ENCODE measurements at places on chromosomes 4 and X.

GRCh38 chrX:121876305-121876704 lies 828.9 kb downstream of the GLUD2 start:
- DNase-seq = peak; percentile 78

- DNase-seq = no peak
Observed at GRCh38 chrX:133402830-133403625, 12.3 kb downstream of the GPC4 start.

DNA sequence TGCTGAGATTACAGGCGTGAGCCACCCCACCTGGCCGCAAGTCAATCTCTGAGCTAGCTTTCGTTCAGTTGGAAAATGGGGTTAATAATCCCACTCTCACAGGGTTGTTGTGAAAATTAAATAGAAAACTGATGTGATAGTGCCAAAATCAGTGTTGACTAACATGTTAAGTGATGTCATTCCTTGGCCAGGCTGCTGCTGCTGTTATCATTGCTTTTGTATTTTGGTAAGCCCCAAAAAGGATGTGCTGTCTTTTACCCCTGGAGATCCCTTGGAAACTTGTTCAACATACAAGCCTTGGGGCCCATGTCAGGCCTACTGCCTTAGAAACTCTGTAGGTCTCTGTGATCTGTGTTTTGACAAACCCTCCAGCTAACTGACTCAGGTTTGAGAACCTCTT lies 106.3 kb downstream of the AFF1 start:
- DNase-seq = no peak

DNA sequence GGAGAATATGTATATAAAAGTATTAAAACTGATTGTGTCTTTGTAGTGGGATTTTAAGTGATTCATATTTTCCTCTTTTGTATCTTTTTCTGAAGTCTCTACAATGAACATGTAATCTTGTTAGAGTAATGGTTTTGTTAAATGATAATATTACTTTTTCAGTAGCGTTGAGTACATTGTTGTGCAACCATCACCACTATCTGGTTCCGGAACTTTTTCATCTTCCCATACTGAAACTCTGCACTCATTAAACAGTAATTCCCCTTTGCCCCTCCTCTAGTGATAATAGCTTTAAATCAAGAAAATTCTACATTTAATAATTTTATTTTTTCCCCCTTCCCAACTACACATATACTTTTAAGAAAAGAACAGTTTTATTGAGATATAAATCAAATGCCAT lies 23.3 kb downstream of the SHROOM3 start:
- DNase-seq = no peak

DNA sequence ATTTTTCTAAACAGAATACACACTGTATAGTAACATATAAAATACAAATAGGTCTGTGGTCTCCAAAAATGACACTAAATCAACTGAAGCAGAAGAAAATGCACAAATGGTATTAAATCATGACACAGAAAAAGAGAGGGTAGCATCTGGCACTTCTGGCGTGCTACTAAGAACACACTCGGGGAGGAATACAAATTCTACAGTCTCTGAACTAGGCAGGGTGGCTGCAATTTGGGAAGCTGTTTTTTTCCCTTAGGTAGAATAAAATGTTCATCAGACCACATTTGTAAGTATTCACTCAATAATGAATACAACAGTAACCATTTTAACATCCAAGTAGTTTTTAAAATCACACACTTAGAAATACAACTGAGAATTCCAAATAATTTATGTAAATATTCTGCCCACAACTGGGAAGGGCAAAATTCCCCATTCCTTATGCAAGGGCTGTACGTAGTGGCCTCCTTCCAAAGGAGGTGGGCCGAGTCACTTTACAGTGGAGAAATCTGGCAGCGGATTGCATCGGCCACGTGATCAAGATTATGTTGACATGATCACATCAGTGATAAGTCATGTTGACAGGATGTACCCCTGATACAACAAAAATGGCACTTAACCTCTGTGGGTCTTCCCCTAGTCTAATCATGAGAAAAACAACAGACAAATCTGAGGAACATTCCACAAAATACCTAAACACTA lies 101.1 kb downstream of the TSPAN5 start:
- DNase-seq = peak; percentile 76

GRCh38 chrX:129452523-129452922 lies 70.8 kb downstream of the SMARCA1 start:
- no peak for DNase-seq

DNA sequence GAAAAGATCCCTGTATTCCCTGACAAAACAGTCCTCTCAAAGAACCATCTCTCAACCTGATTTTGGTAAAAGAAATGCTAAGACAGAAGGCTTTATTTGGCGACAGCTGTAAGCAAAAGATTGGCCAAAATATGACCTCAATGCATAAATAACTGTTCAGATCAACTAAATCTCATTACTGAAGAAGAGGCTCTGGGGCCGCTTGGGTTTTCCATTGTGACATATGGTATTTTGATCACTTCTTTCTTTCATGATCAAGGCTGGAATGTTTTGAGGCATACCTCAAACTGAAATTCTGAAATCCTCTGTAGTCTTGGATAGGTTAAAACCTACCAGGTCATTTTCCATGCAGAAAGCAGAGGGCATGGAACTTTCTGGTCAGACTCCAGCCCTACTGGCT lies 106.3 kb downstream of the C4orf51 start:
- no peak for DNase-seq

DNA sequence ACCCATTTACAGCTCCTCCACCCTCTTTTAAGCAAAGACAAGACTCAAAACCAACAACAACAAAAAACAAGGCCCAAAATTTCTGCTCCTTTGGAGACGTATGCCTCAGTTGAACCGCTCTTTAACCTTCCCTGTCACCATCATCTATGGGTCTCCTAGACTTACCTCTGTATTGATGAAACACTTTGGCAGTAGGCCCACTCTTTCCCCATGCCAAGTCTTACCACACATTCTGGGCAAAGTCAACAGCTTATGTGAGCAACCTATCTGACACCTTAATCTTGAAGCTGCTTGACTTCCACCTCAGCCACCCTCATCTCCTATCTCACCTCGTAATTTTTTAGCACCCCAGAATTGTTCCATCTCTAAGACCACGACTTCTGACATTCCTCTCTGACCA lies 99.7 kb upstream of the CXorf66 start:
- no peak for DNase-seq

DNA sequence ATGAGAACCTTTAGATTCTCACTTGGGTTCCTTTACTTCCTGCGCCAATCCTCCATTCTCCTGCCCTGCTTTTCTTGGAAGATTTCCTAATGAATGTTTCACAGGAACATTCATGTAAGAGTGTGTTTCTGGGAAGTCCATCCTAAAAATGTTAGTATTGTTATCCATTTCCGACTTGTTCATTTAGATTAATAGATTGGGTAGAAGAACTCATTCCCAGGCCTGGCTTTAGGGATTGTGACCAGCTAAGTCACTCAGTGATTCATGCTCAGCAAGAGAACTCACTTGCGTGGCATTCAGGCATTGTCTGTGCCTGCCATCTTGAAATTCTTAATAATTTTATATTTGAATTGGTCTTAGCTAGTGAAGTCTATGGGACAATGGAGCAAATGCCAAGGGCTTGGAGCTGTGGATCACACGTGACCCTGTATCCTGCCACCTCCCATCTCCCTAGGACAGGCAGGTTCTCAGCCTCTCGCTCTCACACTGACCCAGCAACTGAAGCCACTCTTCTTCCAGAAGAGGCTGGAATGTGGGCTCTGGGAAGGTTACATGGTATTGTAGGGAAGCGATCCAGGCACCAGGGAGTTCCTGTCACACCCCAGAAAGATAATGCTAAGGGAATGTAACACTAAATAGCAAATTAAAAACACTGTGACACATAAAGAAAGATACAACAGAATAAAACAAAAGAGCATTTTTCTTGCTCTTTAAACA lies 562.1 kb downstream of the TMA16 start:
- no peak for DNase-seq

DNA sequence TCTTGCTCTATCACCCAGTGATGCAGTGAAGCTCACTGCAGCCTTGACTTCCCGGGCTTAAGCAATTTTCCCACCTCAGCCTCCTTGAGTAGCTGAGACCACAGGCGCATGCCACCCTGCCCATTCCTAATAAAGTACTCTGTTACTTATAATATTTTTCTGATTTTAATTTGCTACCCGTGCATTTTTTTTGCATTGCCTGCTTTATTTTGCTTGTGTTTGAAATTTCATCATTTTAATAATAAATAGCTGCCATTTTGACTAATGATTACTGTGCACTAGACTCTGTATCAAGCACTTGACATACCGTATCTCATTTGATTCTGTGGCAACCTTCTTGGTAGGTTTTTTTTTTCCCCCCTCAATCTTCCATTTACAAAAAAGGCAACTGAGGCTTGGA lies 41.7 kb downstream of the FAM193A start:
- DNase-seq = no peak

GRCh38 chr4:139884438-139884837 lies 218.8 kb downstream of the MGST2 start:
- DNase-seq = no peak

DNA sequence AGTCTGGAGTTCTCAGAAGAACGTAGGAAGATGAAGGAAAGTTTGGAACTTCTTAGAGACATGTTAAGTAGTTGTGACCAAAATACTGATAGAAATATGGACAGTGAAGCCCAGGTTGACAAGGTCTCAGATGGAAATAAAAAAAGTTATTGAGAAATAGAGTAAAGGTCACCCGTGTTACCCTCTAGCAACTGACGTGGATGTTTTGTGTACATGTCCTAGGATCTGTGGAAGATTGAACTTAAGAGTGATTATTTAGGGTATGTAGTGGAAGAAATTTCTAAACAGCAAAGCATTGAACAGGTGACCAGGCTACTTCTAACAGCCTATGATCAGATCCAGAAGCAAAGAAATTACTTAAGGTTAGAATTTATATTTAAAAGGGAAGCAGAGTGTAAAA lies 1020.4 kb downstream of the FSTL5 start:
- DNase-seq = no peak

- peak; percentile 77 for DNase-seq
Observed at GRCh38 chr4:140151699-140152012, 2.3 kb downstream of the MAML3 start.

- peak; percentile 39 for DNase-seq
Observed at GRCh38 chr4:5460106-5460801, 248.1 kb downstream of the EVC2 start.

DNA sequence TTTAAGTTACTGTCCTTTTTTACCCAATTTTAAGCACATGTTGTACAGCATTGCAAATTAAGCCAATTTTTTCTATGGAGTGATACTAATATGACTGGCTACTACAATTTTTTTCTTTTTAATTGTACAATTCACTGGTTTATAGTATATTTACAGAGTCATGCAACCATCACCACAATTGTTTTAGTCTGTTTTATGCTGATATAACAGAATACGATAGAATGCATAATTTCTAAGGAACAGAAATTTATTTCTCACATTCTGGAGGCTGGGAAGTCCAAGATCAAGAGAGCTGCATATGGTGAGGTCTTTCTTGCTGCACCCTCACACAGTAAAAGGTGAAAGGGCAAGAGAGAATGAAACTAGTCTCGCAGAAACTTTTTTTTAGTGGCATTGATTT lies 125.3 kb downstream of the GLUD2 start:
- DNase-seq = no peak

GRCh38 chrX:9291629-9292028 lies 173.2 kb upstream of the TBL1X start:
- DNase-seq = no peak

- DNase-seq = peak; percentile 70
Observed at GRCh38 chr4:144699565-144699964, 53.6 kb downstream of the HHIP start.

DNA sequence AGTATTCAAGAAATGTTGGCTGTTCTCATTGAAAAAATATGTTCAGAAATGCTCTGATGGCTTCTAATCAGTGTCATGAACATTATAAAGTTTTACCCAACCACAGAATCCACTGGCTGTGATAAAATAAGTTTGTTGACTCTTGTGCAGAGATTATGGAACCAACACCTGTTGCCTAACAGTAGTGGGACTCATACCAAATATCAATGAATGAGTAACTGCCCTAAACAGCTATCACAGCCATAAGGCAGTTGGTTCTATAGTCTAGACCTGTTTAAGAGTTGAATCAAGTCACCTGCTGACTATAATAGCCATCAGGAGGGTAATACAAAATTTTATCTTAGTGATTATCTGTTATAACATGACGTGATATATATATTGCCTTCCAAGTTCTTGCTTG lies 168.3 kb downstream of the ATOH1 start:
- no peak for DNase-seq

- DNase-seq = no peak
Observed at GRCh38 chrX:148501386-148502066, 1.1 kb downstream of the AFF2 start.

GRCh38 chr4:145960012-145960411 lies 21.4 kb upstream of the ZNF827 start:
- no peak for DNase-seq

DNA sequence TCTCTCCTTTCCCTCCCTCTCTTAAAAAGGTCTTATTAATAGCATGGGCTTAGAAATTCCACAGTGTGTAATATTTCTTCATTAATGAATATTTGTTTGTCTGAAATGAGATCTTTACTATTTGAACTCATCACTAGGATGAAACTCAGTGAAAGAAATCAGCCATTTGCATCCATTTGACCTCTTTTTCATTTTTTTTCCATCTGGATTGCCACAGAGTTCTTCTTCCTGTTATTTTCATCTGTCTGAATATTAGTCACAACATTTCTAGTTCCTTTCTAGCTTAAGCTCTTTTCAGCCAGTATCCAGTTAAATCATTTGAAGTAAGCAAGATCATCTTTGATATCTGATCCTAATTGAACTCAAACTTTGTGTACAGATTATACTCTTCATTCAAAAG lies 69.2 kb upstream of the PLS3 start:
- DNase-seq = no peak

- DNase-seq = no peak
Observed at GRCh38 chrX:44035571-44035970, 62.4 kb upstream of the NDP start.

DNA sequence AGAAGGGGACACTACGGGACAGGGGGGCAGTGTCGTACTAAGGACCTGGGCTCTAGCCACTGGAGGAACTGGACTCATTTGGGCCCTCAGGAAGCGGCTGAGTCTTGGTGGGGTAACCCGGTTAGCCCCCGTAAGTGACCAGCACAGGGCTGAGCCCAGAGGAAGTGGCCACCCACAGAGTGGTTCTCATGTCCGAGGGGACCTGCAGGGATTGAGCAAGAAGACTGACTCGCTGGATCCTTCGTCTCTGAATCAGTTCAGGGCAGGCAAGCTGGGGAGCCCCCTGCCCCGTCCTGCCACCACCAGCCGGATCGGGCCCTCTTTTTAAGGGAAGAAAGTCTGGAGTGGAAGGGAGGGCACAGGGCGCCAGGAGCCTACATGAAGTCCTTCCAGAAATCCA lies 719 bp upstream of the BGN start:
- peak; percentile 30 for DNase-seq

- DNase-seq = no peak
Observed at GRCh38 chr4:138087066-138087719, 155.0 kb downstream of the SLC7A11 start.

DNA sequence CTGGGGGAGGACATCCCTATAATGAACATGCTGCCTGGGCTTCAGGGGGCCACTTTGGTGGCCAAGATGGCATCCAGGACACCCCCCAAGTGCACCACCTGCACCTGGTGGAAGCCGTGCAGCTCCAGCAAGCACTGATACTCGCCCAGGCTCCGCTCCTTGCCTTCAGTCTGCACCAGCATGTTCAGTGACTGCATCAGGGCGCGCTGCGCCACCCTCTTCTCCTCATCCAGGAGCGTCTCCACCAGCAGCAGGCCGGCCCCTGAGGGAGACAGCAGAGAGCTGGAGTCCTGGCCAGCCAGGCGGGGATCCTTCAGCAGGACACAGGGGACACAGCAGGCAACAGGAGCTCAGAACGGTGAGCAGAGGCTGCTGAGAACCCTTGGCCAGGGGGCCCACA lies 11.3 kb upstream of the SLC25A6 start:
- no peak for DNase-seq
